ENCODE measurements at places on chromosomes 12 and 14.
A peak's percentile ranks its signal among the peaks of the same experiment; 100 is the strongest.

DNA sequence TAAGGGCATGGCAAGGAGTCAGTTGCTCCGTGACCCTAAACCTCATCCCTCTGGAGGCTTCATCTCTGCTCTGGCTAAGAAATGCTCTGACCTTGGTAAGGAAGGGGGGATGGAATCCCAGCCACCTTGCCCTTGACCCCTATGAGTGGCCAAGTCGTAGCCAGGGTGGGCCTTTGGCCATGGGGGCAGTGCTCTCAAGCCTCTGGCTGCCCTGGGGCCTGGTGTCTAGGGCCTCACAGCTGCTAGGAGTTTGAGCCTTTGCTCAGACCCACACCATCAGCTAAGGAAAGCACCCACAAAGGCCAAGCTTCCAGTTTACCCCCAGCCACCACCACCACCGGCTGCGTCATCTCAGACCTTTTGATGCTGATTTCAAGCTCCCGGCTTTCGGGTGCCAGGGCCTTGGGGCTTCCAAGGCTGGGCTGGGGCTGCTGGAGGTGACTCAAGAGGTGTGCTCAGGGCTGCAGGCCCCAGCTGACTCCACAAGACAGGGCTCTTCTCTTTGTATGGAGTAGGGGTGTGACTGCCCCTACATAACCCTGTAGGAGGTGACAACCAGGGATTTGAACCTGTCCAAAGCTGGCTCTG is 3.7 kb downstream of the ASB2 start:
- no peak for DNase-seq

GRCh38 chr14:67636361-67636919 is 16.7 kb downstream of the ARG2 start:
- no peak for DNase-seq

GRCh38 chr14:95174184-95174792 is 17.0 kb upstream of the DICER1 start:
- DNase-seq: no peak

DNA sequence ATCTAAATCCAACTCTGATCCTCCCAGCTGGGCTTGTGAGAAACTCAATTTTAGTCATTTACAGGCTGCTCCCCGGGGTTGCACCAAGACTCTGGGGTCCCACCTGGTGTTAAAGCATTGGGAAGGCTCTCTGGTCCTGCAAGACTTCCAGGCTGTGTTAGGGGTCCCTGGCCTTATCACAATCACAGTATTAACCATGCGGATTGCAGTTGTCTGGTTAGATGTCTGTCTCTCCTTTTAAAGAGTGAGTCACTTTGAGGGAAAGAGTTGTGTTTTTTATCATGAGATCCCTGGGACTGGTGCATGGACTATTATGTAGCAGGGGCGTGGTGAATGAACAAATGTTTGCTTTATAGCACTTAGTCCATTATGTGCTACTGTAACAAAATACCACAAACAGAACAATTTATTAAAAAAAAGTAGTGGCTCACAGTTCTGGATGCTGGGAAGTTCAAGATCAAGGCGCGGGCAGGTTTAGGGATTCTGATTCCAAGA is 531.4 kb downstream of the FUT8 start:
- no peak for DNase-seq

DNA sequence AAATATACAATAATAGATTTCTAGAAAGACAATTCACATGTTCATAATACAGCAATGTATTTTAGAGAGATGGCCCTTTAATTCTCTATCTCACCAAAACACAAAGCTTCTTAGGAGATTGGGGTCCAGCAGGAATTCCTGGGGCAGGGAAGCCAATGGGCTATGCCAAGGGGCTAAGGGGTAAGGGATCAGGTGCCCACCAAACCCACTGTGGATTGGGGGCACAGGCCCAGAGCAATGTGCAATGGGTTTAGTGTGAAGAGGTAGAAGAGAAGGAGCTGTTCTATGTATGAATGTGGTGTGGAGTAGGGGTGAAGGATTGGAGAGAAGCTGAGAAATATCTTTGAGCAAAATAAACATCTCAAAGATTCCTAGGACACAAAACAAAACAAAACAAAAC is 2.6 kb downstream of the HOXC13 start:
- DNase-seq: no peak

DNA sequence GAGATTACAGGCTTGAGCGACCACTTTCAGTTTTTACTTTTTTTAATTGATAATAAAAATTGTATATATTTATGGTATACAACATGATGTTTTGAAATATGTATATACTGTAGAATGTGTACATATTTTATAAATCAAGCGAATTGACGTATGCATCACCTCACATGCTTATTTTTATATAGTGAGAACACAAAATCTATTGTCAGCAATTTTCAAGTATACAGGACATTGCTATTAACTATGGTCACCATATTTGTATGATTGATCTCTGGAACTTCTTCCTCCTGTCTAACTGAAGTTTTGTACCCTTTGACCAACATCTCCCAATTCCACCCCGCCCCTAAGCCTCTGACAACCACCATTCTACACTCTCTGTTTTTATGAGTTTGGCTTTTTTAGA is 56.3 kb upstream of the KICS2 start:
- DNase-seq: no peak

DNA sequence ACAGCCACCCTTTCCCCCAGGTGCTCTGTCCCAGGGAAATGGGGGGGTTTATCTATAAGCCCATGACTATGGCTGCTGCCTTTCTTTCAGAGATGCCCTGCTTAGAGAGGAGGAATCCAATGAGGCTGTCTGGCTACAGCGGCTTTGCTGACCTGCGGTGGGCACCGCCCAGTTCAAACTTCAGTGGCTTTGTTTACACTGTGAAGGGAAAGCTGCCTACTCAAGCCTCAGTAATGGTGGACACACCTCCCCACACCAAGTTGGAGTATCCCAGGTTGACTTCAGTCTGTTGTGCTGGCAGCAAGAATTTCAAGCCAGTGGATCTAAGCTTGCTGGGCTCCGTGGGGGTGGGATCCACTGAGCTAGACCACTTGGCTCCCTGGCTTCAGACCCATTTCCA is 869.2 kb downstream of the SLC6A15 start:
- no peak for DNase-seq

- DNase-seq: no peak
Measured at GRCh38 chr14:68214431-68214830, 394.9 kb downstream of the RAD51B start.

DNA sequence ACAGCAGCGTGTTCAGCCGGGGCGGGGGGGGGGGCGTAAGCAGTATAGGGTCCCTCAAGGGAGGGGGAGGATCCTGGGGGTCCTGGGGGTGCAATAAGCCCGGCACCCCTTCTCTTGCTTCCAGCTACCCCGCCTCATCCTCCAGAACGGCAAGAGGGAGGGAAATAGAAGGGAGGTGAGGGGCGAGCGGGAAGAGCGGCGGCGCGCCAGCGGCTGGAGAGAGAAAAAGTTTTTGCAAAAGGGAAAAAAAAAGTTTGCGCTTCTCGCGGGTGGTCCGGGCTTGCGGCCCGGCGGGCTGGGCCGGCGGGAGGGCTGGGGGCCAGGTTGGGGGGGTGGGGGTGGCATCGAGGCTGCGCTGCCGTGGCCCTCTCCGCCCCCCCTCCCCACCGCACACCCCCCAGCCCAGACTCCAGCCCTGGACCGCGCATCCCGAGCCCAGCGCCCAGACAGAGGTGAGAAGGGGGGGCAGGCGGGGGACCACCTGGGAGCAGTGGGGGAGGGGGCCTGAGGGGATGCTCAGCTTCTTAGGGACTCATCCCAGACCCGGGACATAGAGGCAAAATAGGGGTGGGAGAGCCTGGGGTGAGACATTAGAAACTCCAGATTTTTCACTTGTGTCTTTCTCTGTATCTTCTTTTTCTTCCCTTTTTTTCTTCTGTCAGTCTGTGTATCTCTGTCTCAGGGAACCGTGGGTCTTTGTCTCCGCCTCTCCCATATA is at the start of gene GLI1:
TSS of gene GLI1 (plus strand) at position 36 of the 718 bp plus-strand sequence. CDS start 3,907 bp downstream, outside the sequence.
- no peak for DNase-seq

DNA sequence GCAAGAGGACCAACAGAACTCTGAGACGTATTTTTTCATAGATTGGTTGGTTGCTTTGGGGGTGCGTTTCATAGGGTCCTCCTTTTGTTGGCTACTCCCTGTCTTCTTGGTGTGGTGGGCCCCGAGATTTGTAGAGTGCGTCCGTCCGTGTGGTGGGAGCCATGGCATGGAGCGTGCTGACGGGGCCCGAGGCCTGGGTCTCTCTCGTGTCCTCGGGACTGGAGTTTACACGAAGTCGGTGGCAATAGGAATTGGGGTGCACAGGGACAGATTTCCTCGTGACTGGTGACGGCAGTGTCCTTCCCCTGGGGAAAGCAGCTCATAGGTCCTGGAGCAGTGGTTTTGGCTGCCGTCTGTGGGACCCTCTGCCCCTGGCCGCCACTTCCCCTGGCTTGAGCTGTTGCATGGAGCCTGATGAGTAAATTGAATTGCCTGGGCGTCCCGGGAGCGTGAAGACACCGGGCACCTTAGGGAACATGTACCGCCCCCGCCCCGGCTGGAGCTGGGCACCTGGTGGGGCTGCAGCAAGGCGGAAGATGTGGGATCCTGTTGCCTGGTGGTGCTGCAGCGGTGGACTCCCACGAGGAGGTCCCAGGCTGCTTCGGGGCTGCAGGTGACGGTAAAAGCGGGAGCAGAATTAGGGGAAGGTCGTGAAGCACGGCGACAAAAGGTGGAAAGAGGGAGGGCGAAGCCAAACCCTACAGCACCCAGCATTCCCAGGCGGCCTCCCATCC is 153.7 kb upstream of the ALG10B start:
- no peak for DNase-seq

DNA sequence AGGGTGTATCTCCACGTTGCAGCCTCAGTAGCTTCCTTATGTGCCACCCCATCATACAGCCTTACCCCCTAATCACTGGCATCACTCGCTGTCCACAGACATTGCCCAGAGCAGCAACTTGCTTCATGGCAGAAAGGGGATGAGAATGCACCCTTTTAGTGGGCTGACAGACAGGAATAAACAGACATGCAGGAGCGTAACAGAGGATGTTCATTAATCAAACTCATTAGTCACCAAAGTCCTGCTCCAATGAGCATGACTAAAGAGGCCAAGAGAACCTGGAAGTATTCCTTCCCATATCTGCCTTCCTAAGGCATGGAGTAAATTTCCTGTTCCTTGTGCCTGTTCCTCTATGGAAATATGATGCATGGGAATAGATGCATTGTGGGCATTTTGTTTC is 197.0 kb downstream of the PHLDA1 start:
- DNase-seq: no peak

GRCh38 chr14:50360851-50361250 is 35.8 kb downstream of the CDKL1 start:
- DNase-seq: no peak

- no peak for DNase-seq
Measured at GRCh38 chr12:112595410-112595809, 176.7 kb downstream of the PTPN11 start.

DNA sequence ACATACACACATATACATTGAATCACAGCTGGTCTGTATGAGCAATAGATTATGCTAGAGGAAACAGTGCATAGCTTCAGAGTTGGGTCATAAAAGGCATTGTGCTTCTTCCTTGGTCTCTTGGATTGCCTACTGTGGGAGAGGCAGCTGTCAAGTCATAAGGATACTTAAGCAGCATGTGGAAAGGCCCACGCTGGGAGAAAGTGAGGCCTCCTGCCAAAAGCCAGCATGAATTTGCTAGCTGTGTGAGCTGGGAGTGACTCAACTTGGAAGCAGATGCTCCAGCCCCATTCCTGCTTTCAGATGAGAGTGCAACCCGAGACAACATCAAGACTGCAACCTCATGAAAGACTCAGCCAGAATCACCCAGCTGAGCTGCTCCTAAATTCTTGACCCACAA is 311.9 kb upstream of the TBX3 start:
- no peak for DNase-seq

GRCh38 chr14:61542848-61543790 is 152.2 kb upstream of the HIF1A start:
- DNase-seq: no peak

GRCh38 chr14:65991104-65991503 is 495.1 kb upstream of the CCDC196 start:
- no peak for DNase-seq

DNA sequence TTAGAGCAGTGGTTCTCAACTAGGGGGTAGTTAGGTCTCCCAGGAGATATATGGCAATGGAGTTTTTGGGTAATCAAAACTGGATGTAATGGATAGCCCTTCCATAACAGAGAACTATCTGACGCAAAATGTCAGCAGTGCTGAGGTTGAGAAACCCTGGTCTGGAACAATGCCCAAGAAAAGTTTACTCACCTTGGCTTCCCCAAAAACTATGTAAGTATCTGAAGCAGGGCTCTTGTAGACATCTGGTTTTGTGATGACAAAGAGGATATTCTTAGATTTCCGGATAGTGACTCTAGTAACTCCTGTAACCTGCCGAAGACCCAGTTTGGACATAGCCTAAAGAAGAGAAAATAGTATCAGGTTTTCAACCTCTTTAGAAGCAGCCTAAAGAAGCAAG is 11.8 kb downstream of the NACA start:
- no peak for DNase-seq

DNA sequence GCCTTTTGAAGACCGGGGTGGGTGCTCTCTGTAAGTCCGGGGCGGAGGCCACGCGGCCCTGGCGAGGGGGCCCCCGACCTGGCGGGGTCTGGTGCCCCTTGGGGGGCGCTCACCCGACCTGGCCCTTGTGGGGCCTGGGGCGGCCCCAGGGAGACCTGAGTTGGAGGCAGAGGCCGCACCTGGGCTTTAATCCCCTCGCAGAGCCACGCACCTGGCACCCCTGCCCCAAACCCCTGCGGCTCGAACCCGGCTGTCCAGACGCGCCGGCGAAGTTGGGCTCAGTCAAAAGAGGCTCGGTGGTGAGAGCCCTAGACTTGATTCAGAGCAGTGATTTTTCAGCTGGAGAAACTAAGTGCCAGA is 267 bp downstream of the CFAP251 start:
- no peak for DNase-seq

GRCh38 chr12:70648831-70649230 is 11.6 kb upstream of the PTPRB start:
- peak; percentile 56 for DNase-seq

- no peak for DNase-seq
Measured at GRCh38 chr12:132228476-132229192, 84.4 kb downstream of the NOC4L start.

- DNase-seq: no peak
Measured at GRCh38 chr12:90622431-90622830, 332.5 kb downstream of the CCER1 start.

DNA sequence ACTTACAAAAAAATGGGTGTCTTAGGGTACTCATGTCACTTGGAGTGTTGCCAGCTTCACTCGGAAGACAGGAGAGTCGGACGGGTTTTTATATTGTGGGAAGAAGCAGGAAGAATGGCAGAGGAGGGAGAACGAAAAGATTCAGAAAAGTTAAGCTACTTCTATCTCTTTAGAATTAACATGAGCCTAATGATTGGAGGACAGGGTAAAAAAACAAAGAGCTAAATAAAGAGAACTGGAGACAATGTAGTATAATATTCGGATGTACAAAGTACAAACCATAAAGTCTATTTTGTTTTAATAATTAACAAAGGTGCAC is 43.9 kb downstream of the EFCAB11 start:
- DNase-seq: no peak

DNA sequence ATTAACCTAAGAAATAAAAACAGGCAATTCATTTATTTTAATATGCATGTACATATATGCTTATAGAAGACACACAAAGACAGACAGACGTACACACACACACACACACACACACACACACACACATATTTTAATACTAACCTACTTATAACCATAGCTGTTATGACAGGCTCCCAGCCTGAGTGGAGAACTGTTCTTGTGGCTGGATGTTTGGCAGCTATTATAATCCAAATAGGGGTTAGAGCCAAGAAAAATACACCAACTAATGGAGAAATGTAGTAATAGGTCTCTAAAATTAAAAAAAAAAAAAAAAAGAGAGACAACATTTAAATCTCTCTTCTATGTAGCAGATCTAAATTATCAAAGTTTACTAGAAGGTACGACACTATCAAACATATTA is 91.8 kb downstream of the SLC41A2 start:
- DNase-seq: no peak

All from BJ (cell line).